ENCODE measurements at places on chromosomes 5 and 9. TPM values are rescaled to one million over a fixed set of nuclear protein-coding genes. Genes with fewer than 3 reads are reported as not detected.

Gene ADAMTS13
- total RNA-seq = not detected

Gene RNF208
- total RNA-seq = 6.9 TPM

Gene NR4A3
- total RNA-seq = 0.07 TPM

Gene CACNA1B
- 0.04 TPM for total RNA-seq

Gene CFAP90
- total RNA-seq = not detected

Gene FBLL1
- total RNA-seq = not detected

Gene ANGPTL2
- total RNA-seq = not detected

Gene VAV2
- total RNA-seq = 2.7 TPM

Gene PLPPR1
- not detected for total RNA-seq

Gene REEP2
- total RNA-seq = 0.63 TPM

Gene CTNNA1
- 117 TPM for total RNA-seq

Gene CYLC2
- not detected for total RNA-seq

Gene CBY3
- total RNA-seq = not detected

Gene FBP2
- not detected for total RNA-seq

Gene GRIA1
- total RNA-seq = not detected

Gene PCDHA6
- not detected for total RNA-seq

Gene MTRR
- 73.5 TPM for total RNA-seq

Gene ST8SIA4
- total RNA-seq = 0.67 TPM

Gene PCDHGC4
- total RNA-seq = not detected

Gene TMEM215
- not detected for total RNA-seq

Gene LECT2
- not detected for total RNA-seq

Gene MYOZ3
- total RNA-seq = not detected

Gene IRX2
- total RNA-seq = 0.07 TPM

Gene PALM2AKAP2
- total RNA-seq = not detected

Gene C5orf34
- 13.8 TPM for total RNA-seq

Gene IL33
- total RNA-seq = 0.09 TPM

Gene CDHR2
- 0.62 TPM for total RNA-seq

Gene C9orf153
- total RNA-seq = not detected

Gene RNF20
- 23.3 TPM for total RNA-seq

Gene EIF4E1B
- not detected for total RNA-seq

Gene NUDT2
- 13.1 TPM for total RNA-seq

Gene HTR1A
- total RNA-seq = not detected

Gene ARHGEF37
- total RNA-seq = 0.27 TPM

Gene RAPGEF6
- 17.7 TPM for total RNA-seq

Gene SLC25A2
- total RNA-seq = not detected

Gene HTR4
- total RNA-seq = not detected

Gene SOX30
- not detected for total RNA-seq

Gene DUSP1
- total RNA-seq = 17.1 TPM

Gene ACTBL2
- total RNA-seq = not detected

Gene IL5
- not detected for total RNA-seq

Gene CDX1
- not detected for total RNA-seq

Gene MARVELD2
- total RNA-seq = 0.09 TPM

Data from K562 (cell line).